ENCODE measurements at places on chromosomes 4 and X.

- DNase-seq, result no peak
These were observed 54.5 kb upstream of the FAT1 start for GRCh38 chr4:186778134-186778533.

- DNase-seq, result no peak
These were observed 21.1 kb upstream of the TADA2B start for GRCh38 chr4:7021930-7022664.

- DNase-seq, result no peak
These were observed 431.8 kb upstream of the HTR2C start for GRCh38 chrX:114152130-114152529.

DNA sequence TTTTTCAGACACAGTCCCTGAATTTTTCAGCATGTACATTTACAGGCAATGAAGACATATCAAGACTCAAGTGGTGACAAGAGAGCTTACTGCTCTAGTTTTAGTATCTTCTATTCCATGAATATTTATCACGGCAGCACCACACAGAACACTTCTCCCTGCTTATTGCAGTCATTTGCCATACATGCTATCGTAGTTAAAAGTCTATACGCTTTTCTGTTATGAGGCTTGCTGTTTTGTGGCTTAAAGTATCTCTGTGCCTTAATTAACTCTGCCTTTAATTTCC, 65.4 kb upstream of the GK2 start:
- no peak for DNase-seq

DNA sequence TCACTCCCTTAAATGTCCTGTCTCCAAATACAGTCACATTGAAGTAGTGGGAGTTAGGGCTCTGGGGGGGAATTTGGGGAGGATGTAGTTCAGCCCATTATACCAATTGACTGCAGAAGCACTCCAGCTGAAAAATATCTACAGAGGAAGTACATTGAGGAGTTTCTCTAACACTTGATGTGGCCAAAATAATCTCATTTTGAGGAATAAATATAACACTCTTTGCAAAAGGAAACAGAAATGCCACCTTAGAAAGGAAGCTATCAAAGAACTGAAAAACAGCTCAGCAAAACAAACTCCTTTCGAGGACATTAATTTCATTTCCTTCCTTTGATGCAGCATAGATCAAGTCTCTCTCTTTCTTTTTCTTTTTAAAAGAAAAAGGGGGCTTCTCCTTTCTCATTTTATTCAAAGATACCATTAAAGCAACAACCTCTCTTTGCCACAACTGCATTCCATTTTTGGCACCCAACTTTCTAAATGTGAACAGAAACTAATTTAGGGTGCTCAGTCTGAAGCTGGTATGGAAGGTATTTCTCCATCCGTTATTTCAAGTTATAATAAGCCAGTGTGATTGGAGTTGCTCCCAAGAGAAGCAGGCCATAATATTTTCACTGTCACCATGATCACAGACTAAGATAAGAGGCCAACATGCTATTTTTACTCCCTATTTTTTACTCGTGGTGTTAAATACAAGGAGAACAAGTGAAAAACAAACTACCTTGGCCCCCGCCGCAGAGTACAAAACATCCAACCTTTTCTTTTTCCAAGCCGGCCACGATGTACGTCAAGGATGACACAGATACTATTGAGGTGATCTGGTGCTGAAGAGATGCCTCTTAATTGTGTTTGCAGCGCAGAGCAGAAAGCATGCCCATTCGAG, 230.4 kb upstream of the GATB start:
- DNase-seq, result no peak

DNA sequence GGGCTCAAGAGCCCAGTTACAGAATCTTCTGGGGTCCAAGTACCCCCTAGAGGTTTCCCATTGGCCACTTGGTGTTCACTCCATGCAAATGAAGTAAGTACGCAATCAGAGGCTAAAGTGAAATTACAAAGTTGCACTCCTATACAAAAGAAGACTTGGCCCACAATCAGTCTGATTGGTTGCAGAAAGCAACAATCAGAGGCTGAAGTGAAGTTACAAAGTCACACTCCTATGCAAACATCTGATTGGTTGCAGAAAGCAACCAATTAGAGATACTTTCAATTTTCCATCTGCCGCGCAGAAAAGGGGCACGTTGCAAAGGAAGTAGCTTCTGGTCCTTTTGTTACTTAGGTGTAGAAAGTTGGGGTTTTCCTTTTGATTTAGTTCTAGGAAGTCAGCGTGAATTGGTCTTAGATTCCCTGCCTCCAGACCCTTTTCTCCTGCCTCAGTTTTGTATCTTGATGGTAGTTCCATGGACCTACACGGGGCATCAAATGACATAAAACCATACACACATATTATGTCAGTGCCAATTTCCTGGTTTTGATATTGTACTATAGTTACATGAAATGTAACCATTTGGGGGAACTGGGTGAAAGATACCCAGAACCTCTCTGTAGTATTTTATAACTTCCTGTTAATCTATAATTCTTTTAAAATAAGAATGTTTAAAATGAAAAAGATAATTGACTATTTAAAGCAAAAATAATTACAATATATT, 12.4 kb upstream of the PIN4 start:
- DNase-seq, result no peak

DNA sequence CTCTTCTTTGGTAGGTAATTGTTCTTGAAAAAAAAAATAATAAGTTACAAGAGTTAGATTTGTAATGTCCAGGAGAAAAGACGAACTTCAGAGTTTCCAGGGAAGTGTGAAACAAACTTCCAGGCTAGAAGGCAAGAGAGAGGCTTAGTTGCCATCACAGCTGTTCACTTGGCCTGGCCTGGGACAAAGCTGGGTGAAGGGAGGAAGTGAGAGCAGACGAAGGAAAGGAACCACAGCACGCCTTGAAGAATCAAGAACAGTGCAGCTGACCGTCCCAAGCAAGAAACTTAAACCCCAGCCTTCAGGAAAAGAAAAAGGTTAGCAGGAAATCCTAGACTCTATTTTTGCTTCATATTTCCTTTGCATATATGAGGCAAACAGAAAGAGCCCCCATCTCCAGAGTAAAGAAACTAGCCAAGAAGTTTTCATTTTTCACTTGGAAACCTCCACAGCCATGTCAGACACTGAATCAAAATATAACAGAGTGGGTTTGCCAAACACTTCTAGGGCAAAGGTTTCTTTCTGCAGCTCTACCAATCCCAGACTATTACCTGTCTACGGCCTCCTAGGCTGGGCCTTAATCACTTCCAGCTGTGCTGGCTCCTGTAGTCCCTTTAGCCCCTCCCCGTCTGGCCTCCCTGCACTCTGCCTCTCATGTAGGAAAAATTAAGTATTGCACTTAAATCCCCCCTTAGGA, 209.6 kb downstream of the SPATA18 start:
- DNase-seq, result no peak

DNA sequence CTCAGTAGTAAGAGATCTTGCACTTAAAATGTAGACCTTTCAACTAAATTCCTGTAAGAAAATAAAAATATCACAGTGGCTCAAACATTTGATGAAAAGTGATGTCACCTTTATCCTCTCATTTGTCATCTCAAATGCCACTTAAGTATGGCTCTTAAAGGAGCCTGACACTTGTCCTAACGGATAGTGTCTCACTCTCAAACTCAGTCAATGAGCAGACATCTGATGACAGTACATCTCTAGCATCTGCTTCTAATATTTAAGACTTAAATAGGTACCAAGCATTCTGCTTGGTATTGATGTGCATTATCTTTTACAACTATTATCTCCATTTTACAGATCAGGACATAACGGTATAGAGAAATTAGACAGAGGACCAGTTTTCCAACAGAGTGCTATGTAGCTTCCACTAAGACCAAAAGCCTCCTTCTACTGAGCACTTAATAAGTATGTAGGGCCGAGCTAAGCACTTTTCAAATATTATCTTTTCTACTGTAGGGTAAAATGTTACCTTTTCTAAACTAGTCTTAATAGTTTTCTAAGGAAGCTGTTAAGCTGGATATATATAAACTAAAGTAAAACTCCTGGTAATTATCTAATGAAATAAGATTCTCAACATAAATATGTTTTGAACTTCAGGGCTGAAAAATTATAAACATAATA, 110.2 kb downstream of the PDE5A start:
- no peak for DNase-seq

GRCh38 chr4:66178906-66179305, 508.6 kb upstream of the EPHA5 start:
- no peak for DNase-seq

DNA sequence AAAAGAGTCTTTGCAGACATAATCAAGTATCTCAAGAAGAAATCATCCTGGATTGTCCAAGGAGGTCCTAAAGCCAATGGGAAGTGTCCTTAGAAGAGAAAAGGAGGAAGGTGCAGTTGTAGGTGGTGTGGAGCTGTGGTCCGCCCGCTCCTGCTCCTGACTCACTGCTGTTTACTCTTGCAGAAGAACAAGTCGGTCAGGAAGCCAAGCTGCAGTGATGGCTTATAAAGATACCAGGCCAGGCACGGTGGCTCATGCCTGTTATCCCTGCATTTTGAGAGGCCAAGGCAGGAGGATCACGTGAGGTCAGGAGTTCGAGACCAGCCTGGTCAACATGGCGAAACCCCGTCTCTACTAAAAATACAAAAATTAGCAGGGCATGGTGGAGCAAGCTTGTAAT, 66.4 kb upstream of the ATP6AP2 start:
- no peak for DNase-seq

GRCh38 chr4:10761903-10762302, 77.3 kb upstream of the CLNK start:
- no peak for DNase-seq

GRCh38 chrX:115023139-115023538, 5.7 kb upstream of the IL13RA2 start:
- DNase-seq, result no peak

- DNase-seq, result no peak
These were observed 11.5 kb upstream of the GATB start for GRCh38 chr4:151772274-151772673.

DNA sequence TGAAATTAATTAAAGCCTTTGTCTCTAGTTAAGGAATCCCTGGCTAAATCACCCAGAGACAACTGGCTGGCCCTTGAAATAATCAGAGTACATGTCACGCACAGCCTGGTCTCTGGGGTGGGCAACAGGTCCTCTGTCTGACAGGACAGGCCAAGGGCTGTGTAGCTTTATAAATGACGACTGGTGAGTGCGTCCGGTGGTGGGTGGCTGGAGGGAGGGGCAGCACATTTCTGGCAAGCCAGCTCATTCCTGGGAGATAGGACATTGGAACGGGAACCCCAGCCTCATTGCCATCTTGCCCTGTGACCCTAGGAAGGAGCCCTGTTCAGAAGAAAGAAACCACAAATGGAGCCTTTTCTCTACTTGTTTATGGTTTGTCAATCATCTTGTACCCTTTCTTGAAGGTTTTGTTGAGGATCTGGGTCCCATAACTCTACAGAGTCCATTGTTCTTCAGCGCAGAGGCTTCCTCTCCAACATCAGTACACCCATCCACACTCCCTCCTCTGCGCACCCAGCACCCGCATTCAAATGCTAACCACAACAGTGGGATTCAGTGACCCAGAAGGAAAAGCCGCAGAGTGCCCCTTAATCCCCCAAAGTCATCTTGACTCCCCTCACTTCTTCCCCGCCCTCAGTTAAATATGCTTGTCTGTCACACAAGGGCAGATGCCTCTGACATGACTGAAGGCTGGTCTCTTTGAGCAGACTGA, 368.1 kb downstream of the UNC5C start:
- DNase-seq, result no peak

DNA sequence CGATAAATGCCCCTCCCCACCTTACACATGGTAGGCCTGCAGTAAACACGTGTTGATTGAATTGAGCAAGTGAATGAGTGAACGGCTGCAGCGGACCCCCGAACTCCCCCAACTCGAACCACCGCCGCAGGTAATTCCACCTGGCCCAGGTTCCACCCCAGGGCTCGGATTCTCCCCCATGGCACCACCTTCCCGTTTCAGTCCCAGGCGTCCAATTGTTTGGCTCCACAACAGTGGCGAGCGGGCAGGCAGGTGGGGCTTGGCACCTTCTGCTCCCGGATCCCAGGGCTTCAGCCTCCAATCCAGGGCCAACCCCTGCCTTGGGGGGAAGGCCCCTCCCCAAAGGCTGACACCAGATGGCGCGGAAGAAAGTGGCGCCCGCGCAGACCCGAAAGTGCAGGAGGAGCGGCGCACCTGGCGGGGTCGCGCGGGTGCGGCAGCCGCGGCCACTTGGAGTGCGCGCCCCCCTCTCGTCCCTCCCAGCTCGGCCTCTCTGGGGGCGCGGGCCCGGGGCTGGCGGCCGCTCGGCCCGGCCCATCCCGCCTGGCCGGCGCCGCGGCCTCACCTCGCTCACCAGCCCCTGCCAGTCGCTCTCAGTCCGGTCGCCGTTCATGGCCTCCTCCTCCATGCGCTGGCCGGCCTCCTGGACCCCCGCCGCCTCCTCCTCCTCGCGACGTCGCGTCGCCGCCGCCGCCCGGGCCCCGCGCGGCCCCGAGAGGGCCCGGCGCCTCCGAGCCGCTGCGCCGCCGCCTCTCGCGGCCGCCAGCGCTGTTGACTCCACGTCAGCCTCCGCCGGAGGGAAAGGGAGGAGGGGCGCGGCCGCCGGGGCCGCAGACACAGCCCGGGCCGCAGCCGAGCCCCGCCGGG, at the start of gene CCDC149:
CCDC149 (minus strand) TSS at position 791 of the 867 bp plus-strand sequence; CDS start at position 613, 178 bp downstream.
- DNase-seq, result peak; percentile 82

Data from NCI-H2171 treated with DMSO at 0.1 percent for 48 hours (cell line).